Cardiac muscle cell (in vitro differentiated cells and primary cell): ENCODE measurements at places on chromosomes 5 and 9. TPM values are rescaled to one million over a fixed set of nuclear protein-coding genes. Genes with fewer than 3 reads are reported as not detected.

The ENTPD2 gene
- total RNA-seq: not detected in 2 replicates

The MBLAC2 gene
- total RNA-seq: 8.2 and 8.5 TPM in 2 replicates

The SMAD5 gene
- 38.2 and 130 TPM in 2 replicates for total RNA-seq

The PRR16 gene
- total RNA-seq: 2.3 and 3.8 TPM in 2 replicates

- H3K36me3 ChIP-seq: no peaks in the 10 kb centered on the region
- peak; percentile 61 for DNase-seq
- H3K27ac ChIP-seq: no peak overlapping the region
- no peaks in the 10 kb centered on the region for H3K27me3 ChIP-seq
- H3K4me3 ChIP-seq: no peak overlapping the region
Observed at GRCh38 chr9:77819657-77820056, 171.5 kb upstream of the GNA14 start.

DNA sequence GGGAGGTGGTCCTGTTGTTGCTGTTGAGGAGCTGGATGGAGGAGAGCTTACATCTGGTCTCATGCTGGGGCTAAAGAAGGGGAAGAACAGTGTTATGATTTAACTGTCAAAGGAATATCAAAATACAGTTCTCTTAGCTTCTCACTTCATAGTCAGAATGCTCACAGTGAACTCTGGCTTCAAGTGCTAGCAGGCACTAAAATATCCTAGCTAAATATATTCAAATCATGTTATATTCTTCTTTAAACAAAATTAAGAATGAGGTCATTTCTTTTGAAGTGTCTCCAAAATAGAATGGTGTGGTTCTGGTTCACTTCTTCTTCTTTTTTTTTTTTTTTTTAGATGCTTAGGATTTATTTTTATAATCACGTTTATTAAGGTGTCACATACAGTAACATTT, 89.4 kb downstream of the NR3C1 start:
- no peak for DNase-seq
- H3K36me3 ChIP-seq: no peaks in the 10 kb centered on the region
- no peak overlapping the region for H3K4me3 ChIP-seq
- H3K27ac ChIP-seq: no peak overlapping the region
- no peaks in the 10 kb centered on the region for H3K4me1 ChIP-seq

DNA sequence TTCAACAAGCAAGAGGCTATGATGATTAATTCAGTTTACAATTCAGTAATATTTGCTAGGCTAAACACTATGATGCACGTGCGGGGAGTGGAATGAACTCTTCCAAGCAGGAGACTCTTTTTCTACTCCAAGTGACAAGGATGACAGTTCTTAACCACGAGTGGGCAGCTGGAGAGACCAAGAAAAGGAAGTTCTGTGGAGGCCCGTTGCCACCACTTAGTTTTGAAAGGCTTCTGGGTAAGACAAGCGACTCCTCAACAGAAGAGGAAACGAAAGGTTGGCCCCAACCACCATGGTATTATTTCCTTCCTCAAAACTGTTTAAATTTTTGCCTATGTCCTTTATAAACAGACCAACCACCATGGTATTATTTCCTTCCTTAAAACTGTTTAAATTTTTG, 2.8 kb downstream of the DCAF12 start:
- H3K4me1 ChIP-seq: peaks cover 23% of the 10 kb centered on the region
- H3K27me3 ChIP-seq: no peaks in the 10 kb centered on the region
- H3K4me3 ChIP-seq: no peak overlapping the region
- no peak for DNase-seq
- no peak overlapping the region for H3K27ac ChIP-seq
- H3K36me3 ChIP-seq: peaks cover 7% of the 10 kb centered on the region

DNA sequence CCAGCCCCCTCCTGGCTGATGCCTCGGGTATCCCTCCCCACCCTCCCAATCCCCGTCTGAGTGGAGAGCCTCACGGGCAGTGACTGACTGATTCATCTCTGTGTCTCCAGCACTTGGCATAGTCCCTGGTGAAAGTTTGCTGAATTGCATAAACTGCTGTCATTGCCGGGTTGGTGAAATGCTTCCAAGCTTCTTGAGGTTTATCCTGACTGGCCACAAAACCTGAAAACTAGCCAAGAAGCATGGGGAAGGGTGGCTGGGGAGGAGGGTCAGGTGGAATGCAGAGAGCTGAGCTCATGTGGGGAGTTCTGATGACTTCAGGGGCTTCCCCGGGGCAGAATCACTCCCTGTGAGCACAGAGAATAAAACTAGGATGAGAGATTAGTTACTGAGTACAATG, 56.9 kb upstream of the GGTA1 start:
- no peak overlapping the region for H3K27ac ChIP-seq
- no peaks in the 10 kb centered on the region for H3K36me3 ChIP-seq
- H3K4me1 ChIP-seq: peaks cover 17% of the 10 kb centered on the region
- H3K4me3 ChIP-seq: no peak overlapping the region

GRCh38 chr5:172156541-172156994, 31.5 kb downstream of the STK10 start:
- H3K36me3 ChIP-seq: no peaks in the 10 kb centered on the region
- no peak for DNase-seq
- H3K27ac ChIP-seq: no peak overlapping the region

GRCh38 chr5:146440870-146441495, 6.2 kb upstream of the TCERG1 start:
- no peaks in the 10 kb centered on the region for H3K4me1 ChIP-seq
- H3K36me3 ChIP-seq: no peaks in the 10 kb centered on the region
- H3K27me3 ChIP-seq: peaks cover 4% of the 10 kb centered on the region
- H3K4me3 ChIP-seq: no peak overlapping the region

GRCh38 chr5:138033386-138033808, 518 bp upstream of the FAM13B start:
- H3K4me1 ChIP-seq: peaks cover 12% of the 10 kb centered on the region
- H3K4me3 ChIP-seq: peak overlapping the region; percentile 97
- DNase-seq: no peak
- no peaks in the 10 kb centered on the region for H3K36me3 ChIP-seq

- H3K36me3 ChIP-seq: peaks cover 4% of the 10 kb centered on the region
- H3K27ac ChIP-seq: no peak overlapping the region
- peaks cover 17% of the 10 kb centered on the region for H3K4me1 ChIP-seq
Observed at GRCh38 chr9:3528451-3528850, 2.6 kb upstream of the RFX3 start.

DNA sequence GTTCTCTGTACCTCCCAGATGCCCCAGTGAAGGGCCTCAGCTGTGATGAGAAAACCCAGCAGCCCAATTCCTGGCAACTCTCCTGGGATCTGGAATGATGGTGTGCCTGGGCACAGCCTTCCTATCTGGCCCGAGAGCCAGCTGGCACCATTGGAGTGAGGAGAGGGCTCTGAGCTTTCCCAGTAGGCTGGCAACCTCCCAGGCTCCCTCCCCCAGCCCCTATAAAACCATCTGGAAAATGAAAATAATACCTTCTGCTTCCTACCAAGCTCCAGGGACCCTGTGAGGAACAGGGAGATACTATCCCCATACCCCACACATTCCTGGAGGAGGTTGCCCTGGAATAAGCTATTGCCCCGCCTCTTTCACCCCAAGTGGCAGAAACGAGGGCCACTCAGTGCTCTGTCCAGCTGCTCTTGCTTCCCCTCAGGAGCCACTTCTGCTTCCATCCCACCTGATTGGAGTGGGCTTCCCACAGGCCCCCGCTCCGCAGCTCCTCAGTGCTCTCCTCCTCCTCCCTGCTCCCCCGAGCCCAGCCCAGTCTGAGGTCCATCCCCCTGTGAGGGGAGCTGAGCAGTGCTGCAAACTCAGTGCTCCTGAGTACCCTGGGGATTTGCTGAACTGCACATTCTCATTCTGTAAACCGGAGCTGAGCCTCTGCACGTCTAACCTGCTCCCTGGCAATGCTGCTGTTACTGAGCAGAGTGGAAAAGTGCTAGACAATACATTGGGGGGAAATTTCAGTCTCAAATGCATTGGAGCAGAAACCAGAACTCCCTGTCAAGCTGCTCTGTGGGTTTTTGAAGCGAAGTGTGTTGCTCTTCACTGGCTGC, 74.7 kb downstream of the THBS4 start:
- no peaks in the 10 kb centered on the region for H3K27me3 ChIP-seq
- peaks cover 33% of the 10 kb centered on the region for H3K4me1 ChIP-seq
- DNase-seq: peak; percentile 29
- H3K36me3 ChIP-seq: no peaks in the 10 kb centered on the region
- no peak overlapping the region for H3K4me3 ChIP-seq
- peak overlapping the region; percentile 31 for H3K27ac ChIP-seq

- H3K4me3 ChIP-seq: no peak overlapping the region
- H3K36me3 ChIP-seq: no peaks in the 10 kb centered on the region
- DNase-seq: no peak
Observed at GRCh38 chr9:23559522-23559921, 266.5 kb downstream of the ELAVL2 start.

GRCh38 chr5:149618581-149619248, 37.4 kb downstream of the ARHGEF37 start:
- peak; percentile 78 for DNase-seq
- H3K4me3 ChIP-seq: no peak overlapping the region
- H3K27me3 ChIP-seq: no peaks in the 10 kb centered on the region
- H3K27ac ChIP-seq: no peak overlapping the region
- no peaks in the 10 kb centered on the region for H3K36me3 ChIP-seq
- no peaks in the 10 kb centered on the region for H3K4me1 ChIP-seq

DNA sequence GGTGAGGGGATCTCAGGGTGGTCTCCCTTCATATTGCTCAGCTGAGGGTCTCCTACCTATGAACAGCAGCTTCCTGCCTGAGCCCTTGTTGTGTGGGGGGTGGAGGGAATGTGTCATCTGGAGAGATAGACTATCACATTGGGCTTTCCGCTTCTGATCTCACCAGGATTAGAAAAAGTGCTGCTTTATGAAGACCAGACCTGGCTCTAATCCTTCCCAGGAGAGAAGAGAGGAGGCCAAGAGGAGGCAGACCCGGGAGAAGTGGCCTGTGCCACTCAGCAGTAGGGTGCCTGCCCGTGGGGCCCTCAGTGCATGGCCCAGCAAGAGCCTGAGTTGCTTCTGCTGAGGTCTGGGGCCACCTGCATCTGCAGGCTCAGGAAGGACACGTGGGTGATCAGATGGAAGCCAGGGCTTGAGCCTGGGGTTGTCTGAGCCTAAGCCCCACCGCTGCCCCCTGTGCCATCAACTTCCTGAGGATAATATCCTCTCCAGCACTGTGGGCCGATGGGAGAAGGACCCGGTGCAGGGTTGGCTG, 22.1 kb upstream of the COL5A1 start:
- no peaks in the 10 kb centered on the region for H3K36me3 ChIP-seq
- H3K4me3 ChIP-seq: no peak overlapping the region
- H3K4me1 ChIP-seq: peaks cover 11% of the 10 kb centered on the region
- no peak overlapping the region for H3K27ac ChIP-seq
- no peaks in the 10 kb centered on the region for H3K27me3 ChIP-seq
- DNase-seq: no peak

GRCh38 chr9:71814815-71815214, 46.5 kb upstream of the CEMIP2 start:
- no peaks in the 10 kb centered on the region for H3K27me3 ChIP-seq
- no peaks in the 10 kb centered on the region for H3K36me3 ChIP-seq
- H3K27ac ChIP-seq: no peak overlapping the region
- no peaks in the 10 kb centered on the region for H3K4me1 ChIP-seq

GRCh38 chr5:1793301-1793740, 6.3 kb downstream of the MRPL36 start:
- H3K36me3 ChIP-seq: peaks cover 9% of the 10 kb centered on the region
- H3K27ac ChIP-seq: no peak overlapping the region
- H3K4me1 ChIP-seq: peaks cover 12% of the 10 kb centered on the region
- H3K27me3 ChIP-seq: no peaks in the 10 kb centered on the region

- DNase-seq: no peak
- H3K4me3 ChIP-seq: no peak overlapping the region
- H3K4me1 ChIP-seq: no peaks in the 10 kb centered on the region
- H3K36me3 ChIP-seq: no peaks in the 10 kb centered on the region
Observed at GRCh38 chr5:176575066-176575465, 25.9 kb downstream of the CDHR2 start.

- H3K27me3 ChIP-seq: no peaks in the 10 kb centered on the region
- H3K4me1 ChIP-seq: no peaks in the 10 kb centered on the region
- peaks cover 6% of the 10 kb centered on the region for H3K36me3 ChIP-seq
- H3K4me3 ChIP-seq: no peak overlapping the region
Observed at GRCh38 chr9:136336156-136336870, 9.0 kb downstream of the GPSM1 start.

GRCh38 chr5:79032782-79033181, 36.7 kb downstream of the DMGDH start:
- DNase-seq: no peak
- no peak overlapping the region for H3K4me3 ChIP-seq
- no peak overlapping the region for H3K27ac ChIP-seq
- no peaks in the 10 kb centered on the region for H3K36me3 ChIP-seq

GRCh38 chr9:88303721-88304451, 84.4 kb upstream of the SPIN1 start:
- no peak overlapping the region for H3K4me3 ChIP-seq
- no peak for DNase-seq
- no peaks in the 10 kb centered on the region for H3K27me3 ChIP-seq
- H3K36me3 ChIP-seq: no peaks in the 10 kb centered on the region

GRCh38 chr5:123441408-123441807, 18.2 kb upstream of the CEP120 start:
- no peak overlapping the region for H3K27ac ChIP-seq
- no peaks in the 10 kb centered on the region for H3K27me3 ChIP-seq
- no peaks in the 10 kb centered on the region for H3K36me3 ChIP-seq
- H3K4me1 ChIP-seq: no peaks in the 10 kb centered on the region

GRCh38 chr9:7147121-7148090, 389.6 kb downstream of the KDM4C start:
- no peak overlapping the region for H3K4me3 ChIP-seq
- H3K27me3 ChIP-seq: no peaks in the 10 kb centered on the region
- H3K27ac ChIP-seq: peak overlapping the region; percentile 84
- DNase-seq: peak; percentile 55
- peaks cover 67% of the 10 kb centered on the region for H3K4me1 ChIP-seq
- H3K36me3 ChIP-seq: no peaks in the 10 kb centered on the region
